ENCODE measurements at places on chromosomes 7 and 10.

DNA sequence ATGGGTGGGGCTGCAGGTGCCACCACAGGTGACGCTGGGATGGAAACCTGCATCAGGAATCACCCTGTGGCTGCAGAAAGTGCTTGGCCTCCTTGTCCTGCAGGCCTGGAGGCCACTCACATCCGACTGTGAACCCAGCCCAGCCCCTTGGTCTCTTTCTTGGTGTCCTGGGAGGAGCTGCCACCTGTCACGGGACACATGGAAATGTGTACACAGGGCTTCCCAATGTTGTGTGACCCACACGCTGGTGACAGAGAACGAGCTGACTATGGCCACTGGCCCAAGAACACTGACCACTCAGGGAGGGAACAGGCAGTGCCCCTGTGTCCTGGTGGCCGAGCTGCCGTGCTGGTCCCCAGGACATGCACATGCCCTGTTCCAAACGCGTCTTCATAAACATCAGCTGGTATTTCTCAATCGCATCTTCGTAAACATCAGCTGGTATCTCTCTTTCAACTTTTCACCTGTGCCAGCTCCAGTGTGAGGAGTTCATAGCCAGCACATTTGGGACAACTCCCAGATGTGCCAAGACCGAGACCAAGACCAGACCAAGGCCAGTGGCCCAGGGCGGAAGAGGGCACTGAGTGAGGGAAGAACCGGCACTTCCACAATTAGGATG, 57.9 kb upstream of the INPP5A start:
- no peak for DNase-seq

DNA sequence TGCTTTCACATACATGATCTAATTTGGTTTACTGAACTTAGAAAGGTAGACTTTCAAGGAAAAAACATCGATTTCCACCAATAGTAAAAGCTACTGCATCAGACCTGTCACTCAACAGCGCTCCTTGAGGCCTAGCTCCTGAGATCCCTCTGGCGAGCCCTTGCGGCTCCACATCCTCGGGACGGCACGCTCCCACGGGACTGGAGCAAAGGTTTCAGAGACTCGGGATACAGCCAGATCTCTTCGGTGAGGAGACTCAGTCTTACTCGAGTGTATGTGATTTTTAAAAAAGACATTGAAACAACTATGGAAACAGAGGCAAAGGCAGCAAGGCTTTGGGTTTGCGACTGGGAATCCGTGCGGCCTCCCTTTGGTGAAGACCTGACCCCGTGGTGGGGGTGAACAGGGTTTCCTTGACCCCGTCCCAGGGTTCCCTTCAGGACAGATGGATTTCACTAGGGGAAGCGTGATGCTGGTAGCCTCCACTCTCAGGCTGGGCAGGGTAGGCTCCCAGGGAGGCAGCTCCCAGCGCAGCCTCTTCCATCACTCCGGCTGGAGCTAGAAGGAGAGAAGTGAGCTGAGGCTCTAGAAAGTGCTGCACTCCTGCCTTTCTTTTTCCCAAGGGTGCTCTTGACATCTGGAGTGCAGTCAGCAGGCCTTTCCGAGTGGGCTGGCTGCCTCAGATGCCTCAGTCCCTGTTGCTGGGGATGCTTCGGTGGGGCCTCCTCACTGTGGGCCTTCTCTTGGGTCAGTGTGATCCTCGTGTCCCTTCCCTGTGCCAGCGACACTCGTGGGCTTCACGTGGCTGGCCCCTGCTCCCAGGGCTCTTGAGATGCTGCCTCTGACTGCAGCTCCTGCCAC, 5.8 kb upstream of the ATP6V0E2 start:
- no peak for DNase-seq

DNA sequence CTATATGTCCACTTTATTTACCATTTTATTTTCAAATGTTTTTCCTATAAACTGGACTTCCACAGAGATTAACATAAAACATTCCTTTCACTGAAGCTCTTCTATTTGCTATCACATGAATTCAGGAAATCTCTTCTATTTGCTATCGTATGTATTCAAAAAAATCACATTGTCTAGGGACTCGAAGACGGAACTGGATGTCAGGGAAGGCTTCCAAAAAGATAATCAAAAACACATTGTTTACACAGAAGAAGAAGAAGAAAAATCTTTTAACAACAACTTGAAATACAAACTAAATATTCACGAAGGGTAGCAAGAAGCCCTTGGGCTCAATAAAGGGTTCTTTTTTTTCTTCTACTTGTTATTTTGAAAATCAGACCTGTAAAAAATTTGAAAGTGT, 426.1 kb upstream of the LRRN3 start:
- no peak for DNase-seq

- DNase-seq = peak; percentile 72
Observed at GRCh38 chr10:70540089-70540788, 61.7 kb downstream of the PALD1 start.

DNA sequence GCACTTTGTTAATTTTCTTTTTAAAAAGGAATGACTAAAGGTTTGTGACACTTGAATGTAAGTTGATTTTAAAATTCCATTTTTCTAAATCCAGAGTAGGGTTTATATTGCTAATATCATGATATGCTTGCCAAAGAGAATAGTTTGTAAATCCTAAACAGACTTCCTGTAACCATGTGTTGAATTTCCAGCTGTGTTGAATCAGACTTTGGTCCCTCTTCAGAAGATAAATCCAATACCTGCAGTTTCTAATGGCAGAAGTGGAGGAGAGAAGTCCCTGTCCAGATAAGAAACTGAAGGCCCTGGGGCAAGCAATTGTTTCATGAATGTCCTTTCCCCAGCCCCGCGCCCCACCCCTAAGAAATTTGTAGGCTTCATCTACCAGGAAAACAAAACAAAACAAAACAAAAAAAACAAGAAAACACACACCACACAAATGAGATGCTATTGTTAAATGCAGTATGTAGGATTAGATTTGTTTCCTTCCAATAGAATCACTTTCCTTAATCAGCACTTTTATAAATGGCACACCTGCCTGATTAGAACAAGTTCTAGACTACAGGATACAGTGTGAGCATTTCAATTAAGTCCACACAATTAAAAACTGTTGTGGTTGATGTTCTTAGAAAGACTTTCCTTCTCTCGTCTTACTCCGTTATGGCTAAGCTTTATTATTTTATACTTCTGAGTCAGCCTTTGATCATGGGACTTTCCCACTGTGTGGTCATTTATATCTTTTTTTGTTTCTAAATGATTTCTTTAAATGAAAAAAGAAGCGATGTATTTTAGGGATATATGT, 122.8 kb downstream of the KAT6B start:
- DNase-seq = no peak

DNA sequence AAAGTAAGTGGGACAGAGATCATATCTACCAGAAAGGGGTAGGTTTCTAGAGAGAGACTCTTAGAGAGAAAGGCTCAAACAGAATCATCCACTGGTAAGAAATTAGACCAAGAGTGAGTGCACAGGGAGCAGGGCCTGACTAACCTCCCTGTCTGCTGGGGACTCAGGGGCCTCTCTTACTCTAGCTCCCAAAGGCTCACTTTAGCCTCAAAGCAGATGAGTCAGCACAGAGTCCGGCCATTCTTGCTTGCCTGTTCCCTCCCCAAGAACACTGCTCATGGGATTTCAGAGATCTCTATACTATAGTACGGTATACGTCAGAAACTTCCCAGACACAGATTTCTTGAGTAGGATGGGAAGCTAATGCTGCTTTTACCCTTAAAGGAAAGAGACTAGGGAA, 32.7 kb downstream of the RBM28 start:
- DNase-seq = no peak

GRCh38 chr7:77467408-77467807, 51.3 kb upstream of the GSAP start:
- no peak for DNase-seq

DNA sequence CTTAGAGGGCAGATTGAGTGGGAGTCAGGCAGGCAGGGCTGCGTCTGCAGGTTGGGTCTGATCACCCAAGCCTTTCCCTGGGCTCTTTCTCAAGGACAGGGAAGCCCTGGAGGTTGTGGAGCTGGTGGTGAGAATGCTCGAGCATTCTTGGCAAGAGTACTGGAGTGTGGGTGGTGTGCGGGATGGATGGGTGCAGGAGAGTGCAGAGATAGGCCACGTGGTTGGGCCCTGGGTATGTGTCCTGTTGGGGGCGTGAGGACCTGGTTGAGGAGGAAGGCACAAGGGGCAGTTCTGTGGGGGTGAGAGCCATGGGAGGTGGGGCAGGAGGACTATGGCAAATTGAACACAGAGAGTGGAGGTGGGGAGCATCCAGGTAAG, 135.9 kb downstream of the PTPN20 start:
- DNase-seq = no peak

- no peak for DNase-seq
Observed at GRCh38 chr7:36637417-36637816, 86.9 kb downstream of the AOAH start.

DNA sequence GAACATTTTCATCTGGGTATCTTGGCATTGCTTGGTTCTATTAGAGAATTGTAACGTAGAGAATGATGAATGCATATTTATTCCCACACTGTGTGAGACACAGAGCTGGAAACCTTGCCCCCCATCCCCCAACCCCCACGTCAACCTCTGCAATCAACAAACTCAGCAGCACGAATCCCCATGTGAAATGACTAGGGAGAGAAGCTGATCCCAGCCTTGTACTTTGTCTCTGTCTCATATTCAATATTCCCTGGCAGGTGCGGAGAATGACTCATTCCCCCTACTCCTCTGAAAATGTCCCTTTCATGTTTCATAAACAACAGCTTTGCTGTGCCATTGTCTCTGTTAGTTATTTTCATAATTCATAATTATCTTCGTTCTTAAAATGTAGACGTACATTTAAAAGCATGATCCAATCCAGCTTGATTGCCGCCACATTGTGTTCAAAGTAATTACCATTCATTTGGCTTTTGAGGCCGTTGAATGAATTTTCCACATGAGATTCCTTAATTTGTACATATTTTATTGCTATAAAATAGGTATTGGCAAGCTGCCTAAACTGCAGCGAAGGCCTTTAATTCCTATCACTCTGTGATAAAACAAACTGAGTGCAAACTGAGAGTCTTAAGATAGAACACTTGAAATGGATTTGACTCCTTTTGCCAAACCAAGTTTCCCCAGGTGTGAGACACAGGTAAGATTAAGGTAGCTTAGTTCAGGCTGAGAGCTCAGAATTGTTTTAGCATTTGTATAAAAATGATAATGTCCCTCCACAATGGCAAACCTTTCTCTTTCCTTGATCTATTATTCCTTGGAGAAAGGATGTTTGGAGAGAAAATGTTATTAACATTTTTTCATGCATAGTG, 920.2 kb downstream of the TYW1 start:
- no peak for DNase-seq

DNA sequence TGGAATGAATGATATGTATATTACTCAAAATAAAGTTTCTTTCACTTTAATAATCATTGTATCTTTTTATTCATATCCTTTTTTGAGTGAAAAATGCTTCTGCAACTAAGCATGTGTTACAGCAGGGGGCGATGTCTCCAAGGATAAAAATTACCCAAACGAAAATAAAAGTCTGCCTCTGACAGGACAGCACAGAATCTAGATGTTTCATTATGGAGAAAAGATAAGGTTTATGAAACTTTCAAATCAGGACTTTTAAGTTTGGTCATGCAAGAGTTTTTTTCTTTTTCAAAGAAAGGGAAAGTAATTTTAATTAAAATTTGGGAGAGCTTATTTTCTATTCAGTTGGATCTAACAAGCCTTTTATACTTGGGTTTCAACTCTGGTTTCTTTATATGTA, 48.4 kb downstream of the TES start:
- DNase-seq = no peak

GRCh38 chr10:126372396-126372795, 15.9 kb downstream of the ADAM12 start:
- DNase-seq = no peak

- DNase-seq = no peak
Observed at GRCh38 chr10:13470270-13470669, 58.5 kb downstream of the BEND7 start.

DNA sequence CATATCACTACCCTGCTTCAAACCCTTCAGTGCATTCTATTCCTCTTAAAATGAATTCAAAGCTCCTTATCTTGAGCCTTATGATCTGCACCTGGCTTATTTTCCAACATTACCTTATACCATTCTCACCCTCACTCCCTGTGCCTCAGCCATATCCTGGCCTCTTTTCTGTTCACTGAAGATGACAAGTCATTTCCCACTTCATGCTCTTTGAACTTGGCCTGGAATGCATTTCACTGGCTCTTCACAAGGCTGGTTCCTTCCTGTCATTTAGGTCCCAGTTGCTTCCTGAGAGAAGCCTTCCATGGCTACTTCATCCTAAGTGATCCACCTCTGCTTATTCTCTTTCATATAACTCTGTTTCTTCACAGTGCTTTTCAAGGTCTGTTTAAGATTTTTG, 3.2 kb upstream of the LIPF start:
- no peak for DNase-seq

DNA sequence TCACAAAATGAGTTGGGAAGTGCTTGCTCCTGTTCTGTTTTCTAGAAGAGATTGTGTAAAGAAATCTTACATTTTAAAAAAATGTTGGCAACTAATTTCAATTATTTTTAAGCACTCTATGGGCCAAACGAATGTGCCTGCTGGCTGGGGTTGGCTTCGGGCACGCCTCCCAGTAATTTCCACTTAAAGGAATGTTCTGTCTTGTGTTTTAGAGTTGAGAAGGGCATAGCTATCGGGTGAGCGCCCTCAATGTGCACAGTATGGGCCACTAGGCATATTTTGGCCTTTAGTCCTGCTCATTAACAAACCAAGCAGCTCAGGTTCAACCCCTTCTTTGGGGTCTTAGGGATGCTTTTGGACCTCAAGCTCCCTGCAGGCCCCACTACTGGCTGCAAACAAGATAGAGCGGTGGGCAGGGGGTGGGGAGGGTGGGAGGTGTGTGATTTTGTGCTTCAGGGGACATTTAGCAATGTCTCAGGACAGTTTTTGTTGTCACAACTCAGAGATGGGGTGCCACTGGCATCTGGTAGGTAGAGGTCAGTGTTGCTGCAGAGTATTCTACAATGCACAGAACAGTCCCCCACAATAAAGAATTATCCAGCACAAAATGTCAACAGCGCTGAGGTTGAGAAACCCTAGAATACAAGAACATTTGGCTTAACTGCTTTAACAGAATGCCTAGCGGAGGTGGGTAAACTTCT, 40.7 kb downstream of the TACC2 start:
- no peak for DNase-seq

DNA sequence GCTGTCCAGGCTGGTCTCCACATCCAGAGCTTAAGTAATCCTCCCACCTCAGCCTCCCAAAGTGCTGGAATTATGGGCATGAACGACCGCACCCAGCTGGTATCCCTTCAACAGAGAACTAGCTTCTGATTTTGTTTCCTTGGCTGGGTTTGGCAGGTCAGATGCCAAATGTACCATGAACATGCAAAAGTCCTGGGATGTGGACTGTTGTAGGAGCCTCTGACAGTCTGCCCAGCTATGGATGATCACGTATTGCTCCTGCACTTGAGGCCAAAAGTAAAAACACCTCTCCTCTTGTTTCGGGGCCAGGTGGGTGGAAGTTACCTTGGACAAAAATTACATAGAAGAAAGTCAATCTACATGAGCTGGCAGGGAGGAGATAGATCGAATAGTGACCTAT, 699.5 kb downstream of the TYW1 start:
- DNase-seq = no peak

All from glutamatergic neuron (in vitro differentiated cells).